Neural progenitor cell (in vitro differentiated cells): ENCODE measurements at places on chromosomes 11 and 22. TPM values are rescaled to one million over a fixed set of nuclear protein-coding genes. Genes with fewer than 3 reads are reported as not detected.
A peak's percentile ranks its signal among the peaks of the same experiment; 100 is the strongest.

DNA sequence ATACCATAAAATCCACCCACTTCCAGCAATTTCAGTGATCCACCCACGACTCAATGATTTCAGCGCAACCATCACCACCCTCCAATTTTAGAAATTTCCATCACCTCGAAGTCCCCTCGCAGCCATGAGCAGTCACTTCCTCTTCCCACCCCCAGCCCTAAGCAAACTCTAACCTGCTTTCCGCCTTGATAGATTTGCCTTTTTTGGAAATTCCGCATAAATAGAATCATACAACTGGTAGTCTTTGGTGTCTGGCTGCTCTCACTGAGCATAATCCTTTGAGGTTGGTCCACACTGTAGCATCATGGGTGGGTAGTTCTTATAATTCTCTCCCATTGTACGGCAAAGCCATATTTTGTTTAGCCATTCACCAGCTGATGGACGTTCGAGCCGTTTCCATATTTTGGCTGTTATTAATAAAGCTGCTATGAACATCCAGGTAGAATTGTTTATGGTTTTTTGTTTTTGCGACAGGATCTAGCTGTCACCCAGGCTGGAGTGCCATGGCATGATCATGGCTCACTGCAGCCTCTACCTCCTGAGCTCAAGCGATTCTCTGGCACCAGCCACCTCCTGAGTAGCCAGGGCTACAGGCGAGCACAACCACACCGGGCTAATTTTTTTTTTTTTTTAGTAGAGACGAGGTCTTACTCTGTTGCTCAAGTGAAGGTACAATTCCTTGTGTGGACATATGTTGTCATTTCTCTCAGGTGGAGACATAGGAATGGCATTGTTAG is 16.0 kb downstream of the PIM3 start:
- H3K4me3 ChIP-seq = no peak overlapping the region

DNA sequence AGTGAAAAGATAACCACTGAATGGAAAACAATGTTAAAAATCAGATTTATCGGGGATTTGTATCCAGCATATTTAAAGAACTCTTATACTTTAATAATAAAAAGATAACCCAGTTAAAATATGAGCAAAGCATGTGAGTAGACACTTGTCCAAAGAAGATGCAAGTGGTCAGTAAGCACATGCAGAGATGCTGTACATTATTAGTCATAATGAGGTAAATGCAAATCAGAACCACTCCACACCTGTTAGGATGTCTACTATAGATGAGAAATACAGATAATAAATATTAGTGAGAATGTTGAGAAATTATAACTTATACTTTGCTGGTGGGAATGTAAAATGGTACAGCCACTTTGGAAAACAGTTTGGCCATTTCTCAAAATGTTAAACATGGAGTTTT is 28.0 kb downstream of the QSER1 start:
- no peaks in the 10 kb centered on the region for H3K36me3 ChIP-seq
- no peaks in the 10 kb centered on the region for H3K27me3 ChIP-seq
- DNase-seq = no peak
- H3K27ac ChIP-seq = no peak overlapping the region

Gene PCSK7
- total RNA-seq = 14.2 and 36.6 TPM in 2 replicates

DNA sequence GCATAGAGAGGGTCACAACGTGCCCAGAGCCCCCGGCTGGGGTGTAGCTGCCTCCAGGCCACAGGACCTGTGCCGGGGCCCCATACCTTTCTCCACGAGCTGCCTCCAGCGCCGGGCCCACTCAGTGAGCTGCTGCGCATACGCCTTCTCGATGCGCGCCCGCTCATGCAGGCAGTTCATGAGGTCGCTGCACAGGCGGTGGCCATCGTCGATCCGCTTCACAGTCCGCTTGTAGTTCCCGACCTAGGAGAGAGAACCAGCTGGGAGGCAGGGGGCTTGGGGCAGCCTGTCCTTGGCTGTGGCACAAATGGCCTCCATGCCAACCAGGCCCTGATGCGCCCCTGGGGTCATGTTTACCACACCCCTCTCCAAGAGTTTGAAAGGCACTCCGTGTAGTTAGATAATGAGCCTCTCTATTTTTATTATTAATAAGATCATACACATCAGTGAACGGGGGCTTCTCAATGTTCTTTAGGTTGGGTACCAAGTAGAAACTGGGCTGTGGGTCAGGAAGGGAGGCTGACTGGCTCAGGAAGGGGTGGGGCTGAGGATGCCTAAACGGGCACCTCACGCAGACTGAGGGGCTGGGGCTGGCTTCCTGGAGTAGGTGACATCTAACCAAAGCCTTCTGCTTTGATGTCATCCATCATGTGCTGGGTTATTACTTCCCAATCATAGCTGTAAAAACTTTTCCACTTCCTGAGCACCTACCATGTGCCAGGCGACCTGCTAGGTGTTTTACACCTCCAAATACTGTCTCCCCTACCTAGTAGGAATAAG is 36.5 kb upstream of the ARFGAP3 start:
- H3K27me3 ChIP-seq = no peaks in the 10 kb centered on the region
- H3K36me3 ChIP-seq = no peaks in the 10 kb centered on the region
- H3K4me1 ChIP-seq = no peaks in the 10 kb centered on the region
- DNase-seq = no peak

GRCh38 chr11:21635394-21636145 is 557.3 kb upstream of the ANO5 start:
- no peaks in the 10 kb centered on the region for H3K4me1 ChIP-seq
- no peaks in the 10 kb centered on the region for H3K27me3 ChIP-seq
- H3K4me3 ChIP-seq = no peak overlapping the region
- H3K27ac ChIP-seq = no peak overlapping the region
- DNase-seq = no peak
- no peaks in the 10 kb centered on the region for H3K36me3 ChIP-seq

DNA sequence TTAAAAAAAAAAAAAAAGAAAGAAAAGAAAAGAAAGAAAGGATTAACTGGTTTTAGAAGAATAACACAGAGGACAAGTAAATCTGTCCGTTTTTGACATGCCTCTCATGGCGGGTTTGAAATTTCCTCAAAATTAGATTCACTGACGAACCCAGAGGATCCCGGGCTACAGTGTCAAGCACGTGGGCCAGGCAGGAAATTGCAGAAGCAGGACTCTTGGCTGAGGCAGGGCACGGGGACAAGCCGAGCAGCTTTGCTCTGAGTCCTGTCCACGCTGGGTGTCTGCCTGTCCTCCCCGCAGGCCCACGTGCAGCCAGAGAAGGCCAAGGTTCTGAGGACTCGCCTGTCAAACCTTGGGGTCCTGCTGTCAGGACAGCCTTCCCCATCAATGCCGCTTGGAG is 24.7 kb downstream of the GAL start:
- H3K27me3 ChIP-seq = no peaks in the 10 kb centered on the region
- no peak for DNase-seq
- H3K27ac ChIP-seq = no peak overlapping the region
- H3K4me1 ChIP-seq = peaks cover 64% of the 10 kb centered on the region

DNA sequence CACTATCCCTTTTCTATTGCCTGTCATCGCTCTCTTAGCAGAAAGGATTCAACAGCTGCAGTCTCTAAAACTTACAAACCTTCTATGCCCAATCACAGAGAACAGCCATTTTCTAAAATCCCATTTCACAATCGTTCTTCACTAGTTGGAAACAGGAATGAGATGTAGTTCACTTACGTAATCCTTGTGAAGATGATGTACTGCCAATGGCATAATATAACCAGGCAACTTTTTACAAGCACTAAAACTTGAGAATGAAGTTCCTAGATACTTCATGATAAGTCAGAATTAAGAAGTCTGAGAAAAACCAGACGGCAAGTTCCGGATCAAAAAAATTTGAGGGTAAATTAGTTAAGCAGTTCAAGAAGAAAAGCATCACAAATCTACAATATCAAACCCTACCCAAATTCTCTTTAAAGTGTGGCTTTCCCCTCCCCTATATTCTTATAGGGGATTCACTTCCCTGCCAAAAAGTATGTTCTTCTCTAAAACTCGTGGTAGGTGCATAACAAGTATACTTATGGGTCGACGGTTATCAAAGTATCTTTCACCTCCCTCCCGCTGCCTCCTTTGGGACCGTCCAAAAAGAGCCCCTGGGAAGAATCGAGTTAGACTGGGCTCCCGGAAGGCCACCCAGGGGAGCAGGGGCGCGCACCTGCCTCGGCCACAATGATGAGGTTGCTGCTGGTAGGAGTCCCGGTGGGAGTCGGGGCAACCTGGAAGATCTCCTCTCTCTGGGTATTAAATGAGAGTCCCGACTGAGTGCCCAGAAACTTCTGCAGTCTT is 666 bp downstream of the MSANTD4 start:
- H3K4me1 ChIP-seq = peaks cover 21% of the 10 kb centered on the region
- H3K36me3 ChIP-seq = no peaks in the 10 kb centered on the region
- peak overlapping the region; percentile 92 for H3K4me3 ChIP-seq
- H3K27me3 ChIP-seq = no peaks in the 10 kb centered on the region

GRCh38 chr11:1472180-1473005 is 14.2 kb downstream of the MOB2 start:
- H3K36me3 ChIP-seq = no peaks in the 10 kb centered on the region
- DNase-seq = no peak
- H3K4me3 ChIP-seq = no peak overlapping the region
- H3K27ac ChIP-seq = no peak overlapping the region
- no peaks in the 10 kb centered on the region for H3K4me1 ChIP-seq

Gene MPEG1
- total RNA-seq = not detected in 2 replicates

DNA sequence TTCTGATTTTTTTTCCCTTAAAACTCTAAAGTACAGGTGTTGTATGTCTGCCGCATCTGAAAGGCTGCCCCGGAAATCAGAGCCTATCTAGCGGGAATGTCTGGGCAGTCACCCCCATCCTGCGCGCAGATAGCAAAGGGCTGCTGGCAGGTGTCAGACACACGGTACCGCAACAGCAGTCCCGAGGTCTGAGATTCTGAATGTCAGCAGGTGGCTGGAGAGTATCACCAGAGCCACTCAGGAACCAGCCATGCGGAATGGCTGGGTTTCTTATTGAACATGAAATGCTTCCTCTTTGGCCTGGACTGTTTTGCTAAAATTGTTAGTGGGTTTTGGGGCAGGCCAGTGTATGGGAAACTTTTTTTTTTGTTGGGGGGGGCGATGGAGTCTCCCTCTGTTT is 53.3 kb downstream of the CERK start:
- H3K4me1 ChIP-seq = no peaks in the 10 kb centered on the region
- H3K36me3 ChIP-seq = no peaks in the 10 kb centered on the region
- H3K27ac ChIP-seq = no peak overlapping the region

Gene PDGFB
- total RNA-seq = 0.15 and 0.65 TPM in 2 replicates

GRCh38 chr11:97772705-97773104 is 1248.0 kb upstream of the CNTN5 start:
- no peaks in the 10 kb centered on the region for H3K27me3 ChIP-seq
- no peaks in the 10 kb centered on the region for H3K36me3 ChIP-seq
- no peak for DNase-seq
- no peak overlapping the region for H3K4me3 ChIP-seq

GRCh38 chr11:2885678-2886081 is at the start of gene CDKN1C:
CDKN1C (minus strand) TSS chr11:2885775; CDS start chr11:2885456, 319 bp downstream.
- peak within 1 kb of the TSS; percentile 91 for H3K4me3 ChIP-seq
- peak; percentile 94 for DNase-seq
- peaks cover 34% of the 10 kb centered on the region for H3K4me1 ChIP-seq
- peaks cover 51% of the 10 kb centered on the region for H3K27me3 ChIP-seq
- H3K36me3 ChIP-seq = no peaks in the 10 kb centered on the region

GRCh38 chr11:115759622-115760460 is 255.6 kb upstream of the CADM1 start:
- no peak overlapping the region for H3K27ac ChIP-seq
- peak; percentile 73 for DNase-seq
- no peaks in the 10 kb centered on the region for H3K36me3 ChIP-seq

Gene OLFML1
- total RNA-seq = not detected in 2 replicates

Gene PIK3IP1
- total RNA-seq = 4.5 and 4.7 TPM in 2 replicates

DNA sequence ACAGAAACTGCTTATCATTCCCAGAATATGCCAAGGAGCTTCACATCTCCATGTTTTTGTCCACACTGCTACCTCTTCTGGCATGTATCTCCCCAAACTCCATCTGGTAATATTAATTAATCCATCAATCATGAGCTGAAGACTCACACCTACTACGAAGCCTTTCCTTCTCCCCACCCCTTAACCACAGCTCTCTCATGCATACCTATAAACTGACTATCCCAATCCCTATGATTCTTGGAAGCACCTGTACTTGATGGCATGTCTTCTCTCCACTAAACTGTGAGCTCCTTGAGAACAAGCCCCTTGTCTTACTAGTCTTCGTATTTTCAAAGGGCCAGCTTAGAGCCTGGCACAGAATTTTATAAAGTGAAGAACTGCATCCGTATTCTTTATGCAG is 47.3 kb downstream of the RELT start:
- no peak for DNase-seq
- no peaks in the 10 kb centered on the region for H3K36me3 ChIP-seq
- H3K4me1 ChIP-seq = peaks cover 12% of the 10 kb centered on the region
- H3K27me3 ChIP-seq = no peaks in the 10 kb centered on the region

Gene EFCAB6
- 2.2 and 4.9 TPM in 2 replicates for total RNA-seq

Gene ANO9
- total RNA-seq = 1.3 and 4.7 TPM in 2 replicates

Gene MRGPRX3
- total RNA-seq = not detected in 2 replicates

DNA sequence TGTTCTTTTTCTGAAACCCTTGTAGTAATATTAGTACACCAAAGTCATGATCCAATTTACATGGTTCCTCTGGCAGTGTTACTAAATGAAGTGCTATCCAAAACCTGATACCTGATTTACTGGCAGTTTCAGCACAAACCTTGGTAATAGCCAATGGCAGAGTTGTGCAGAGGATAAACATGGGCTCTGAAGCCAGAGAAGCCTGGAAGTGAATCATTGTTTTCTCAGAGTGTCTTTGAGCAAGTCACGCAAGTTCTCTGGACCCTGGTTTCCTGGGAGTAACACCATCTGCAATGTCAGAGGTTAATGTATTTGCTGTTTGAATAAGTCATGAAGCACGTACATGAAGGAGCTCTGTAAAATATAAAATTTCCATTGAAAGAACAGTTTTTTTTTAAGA is 222.3 kb upstream of the NARS2 start:
- H3K27ac ChIP-seq = no peak overlapping the region
- no peaks in the 10 kb centered on the region for H3K36me3 ChIP-seq
- DNase-seq = no peak
- no peak overlapping the region for H3K4me3 ChIP-seq
- peaks cover 39% of the 10 kb centered on the region for H3K4me1 ChIP-seq
- no peaks in the 10 kb centered on the region for H3K27me3 ChIP-seq

GRCh38 chr22:30598986-30599385 is 7.3 kb upstream of the PES1 start:
- no peak overlapping the region for H3K27ac ChIP-seq
- no peak for DNase-seq
- H3K27me3 ChIP-seq = peaks cover 7% of the 10 kb centered on the region
- no peak overlapping the region for H3K4me3 ChIP-seq
- H3K36me3 ChIP-seq = no peaks in the 10 kb centered on the region

Gene CHRM1
- total RNA-seq = not detected in 2 replicates

Gene CYTH4
- total RNA-seq = not detected in 2 replicates

Gene PGA5
- total RNA-seq = 0.19 TPM in 1 of 2 replicates, not detected in the other

Gene MEI1
- total RNA-seq = 0.25 TPM in 1 of 2 replicates, not detected in the other

GRCh38 chr22:38258895-38259294 is 13.9 kb downstream of the TMEM184B start:
- no peaks in the 10 kb centered on the region for H3K27me3 ChIP-seq
- no peak for DNase-seq
- no peak overlapping the region for H3K4me3 ChIP-seq
- no peaks in the 10 kb centered on the region for H3K36me3 ChIP-seq
- peaks cover 41% of the 10 kb centered on the region for H3K4me1 ChIP-seq

- H3K27ac ChIP-seq = no peak overlapping the region
- no peaks in the 10 kb centered on the region for H3K36me3 ChIP-seq
- peaks cover 7% of the 10 kb centered on the region for H3K4me1 ChIP-seq
- no peak for DNase-seq
- H3K27me3 ChIP-seq = no peaks in the 10 kb centered on the region
Measured at GRCh38 chr11:294780-295179, 4.5 kb downstream of the IFITM5 start.

Gene NNMT
- total RNA-seq = 1.7 TPM in 1 of 2 replicates, not detected in the other

Gene GAL3ST1
- total RNA-seq = 4.3 and 10.1 TPM in 2 replicates

Gene C11orf98
- total RNA-seq = 51.5 and 73.3 TPM in 2 replicates

Gene LRRC75B
- 8.2 and 19.0 TPM in 2 replicates for total RNA-seq

Gene SLC6A5
- total RNA-seq = not detected in 2 replicates
